Right cardiac atrium (tissue), 5 donors: ENCODE measurements at places on chromosomes 5 and 9. TPM values are rescaled to one million over a fixed set of nuclear protein-coding genes. Genes with fewer than 3 reads are reported as not detected.

LCN2 gene
- not detected for total RNA-seq

ANGPTL2 gene
- 33.8 TPM for total RNA-seq

FAM221B gene
- not detected for total RNA-seq

CCDC187 gene
- total RNA-seq: not detected

SOX30 gene
- total RNA-seq: 0.34 TPM

TLX3 gene
- not detected for total RNA-seq

GOLGA2 gene
- 96.9 TPM for total RNA-seq

PPIP5K2 gene
- 37.8 TPM for total RNA-seq

STPG3 gene
- 0.31 TPM for total RNA-seq

EIF4E1B gene
- total RNA-seq: not detected

WDR5 gene
- total RNA-seq: 17.4 TPM

PCDHGA10 gene
- total RNA-seq: 4.0 TPM

OR1L4 gene
- total RNA-seq: not detected

ANP32B gene
- total RNA-seq: 74.5 TPM

TCERG1 gene
- 26.2 TPM for total RNA-seq

THG1L gene
- total RNA-seq: 7.0 TPM

ALDOB gene
- 0.71 TPM for total RNA-seq

TUSC1 gene
- 17.3 TPM for total RNA-seq

FBP2 gene
- 0.23 TPM for total RNA-seq

ABLIM3 gene
- total RNA-seq: 159 TPM

LMX1B gene
- 1.8 TPM for total RNA-seq

PCDHGA7 gene
- 5.2 TPM for total RNA-seq

PCDHGA6 gene
- total RNA-seq: 3.7 TPM

FOXD4L6 gene
- total RNA-seq: not detected

C1QTNF3 gene
- total RNA-seq: 2.5 TPM

IL9 gene
- not detected for total RNA-seq

HACD4 gene
- total RNA-seq: 0.97 TPM

PRR7 gene
- total RNA-seq: 0.45 TPM

PCDHB6 gene
- total RNA-seq: 0.76 TPM

CYSRT1 gene
- total RNA-seq: not detected

SLC6A18 gene
- total RNA-seq: not detected

PALM2AKAP2 gene
- 130 TPM for total RNA-seq

KCTD16 gene
- 1.1 TPM for total RNA-seq

GFI1B gene
- 0.34 TPM for total RNA-seq

ADAMTSL1 gene
- 3.0 TPM for total RNA-seq

ITGA1 gene
- total RNA-seq: 42.4 TPM

MCTP1 gene
- total RNA-seq: 4.1 TPM

SMIM27 gene
- 22.0 TPM for total RNA-seq
